ENCODE measurements at places on chromosomes 3 and 15.
A peak's percentile ranks its signal among the peaks of the same experiment; 100 is the strongest.

DNA sequence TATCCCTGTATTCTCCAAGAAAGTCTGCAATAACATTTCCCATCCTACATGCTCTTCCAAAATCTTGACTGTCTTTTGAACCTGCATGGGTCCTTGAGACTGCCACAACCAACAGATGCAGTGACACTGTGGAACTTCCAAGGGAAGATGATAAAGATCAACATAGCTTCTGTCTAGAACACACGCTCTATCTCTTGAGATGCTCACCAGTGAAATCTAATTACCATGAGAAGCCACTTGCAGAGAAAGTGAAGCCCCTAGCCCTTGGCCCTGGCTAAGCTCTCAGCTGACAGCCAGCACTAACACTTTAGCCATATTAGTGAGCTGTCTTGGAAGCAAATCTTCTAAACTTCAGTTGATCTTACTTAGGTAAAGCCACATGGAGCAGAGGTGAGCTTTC, 36.6 kb downstream of the EOMES start:
- DNase-seq = no peak

GRCh38 chr3:71090207-71090606, 493.3 kb downstream of the FOXP1 start:
- DNase-seq = no peak

- peak; percentile 37 for DNase-seq
These were observed 55.8 kb downstream of the TBC1D5 start for GRCh38 chr3:17686613-17687012.

GRCh38 chr3:187570776-187571175, 99.4 kb downstream of the SST start:
- DNase-seq = no peak

- peak; percentile 39 for DNase-seq
These were observed 25.7 kb downstream of the LIPC start for GRCh38 chr15:58457466-58457965.

DNA sequence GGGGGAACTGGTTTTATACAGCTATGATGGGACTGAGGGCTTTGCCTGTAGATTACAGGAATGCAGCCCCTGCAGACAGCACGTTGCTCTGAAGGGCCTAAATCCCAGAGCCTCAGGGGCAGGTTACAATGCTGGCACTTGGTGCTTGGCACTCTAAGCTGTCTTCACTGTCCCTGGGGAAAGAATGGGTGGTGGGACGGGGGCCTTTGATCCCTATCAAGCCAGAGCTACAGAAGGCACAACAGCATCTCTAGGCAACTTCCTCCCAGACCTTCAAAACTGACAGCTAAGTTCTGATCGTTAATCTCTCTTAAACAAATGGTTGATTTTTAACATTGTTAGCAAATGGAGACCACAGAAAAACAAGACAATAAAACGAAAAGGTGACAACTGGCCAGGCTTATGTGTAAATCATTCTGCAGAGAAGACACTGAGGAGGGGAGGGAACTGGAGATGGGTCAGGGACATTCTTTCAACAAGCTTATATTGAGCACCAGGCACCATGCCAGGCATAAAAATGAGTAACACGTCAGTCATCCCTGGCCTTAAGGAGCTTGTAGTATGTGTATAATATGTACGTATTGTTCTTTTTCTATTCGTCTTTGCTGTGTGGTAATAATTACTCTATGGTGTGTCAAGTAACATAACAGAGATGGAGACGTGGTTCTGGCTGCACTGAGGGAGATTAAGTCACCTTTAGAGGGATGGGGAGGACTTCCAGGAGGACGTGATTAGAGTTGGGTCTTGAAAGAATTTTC, 49.1 kb downstream of the CA12 start:
- peak; percentile 34 for DNase-seq

DNA sequence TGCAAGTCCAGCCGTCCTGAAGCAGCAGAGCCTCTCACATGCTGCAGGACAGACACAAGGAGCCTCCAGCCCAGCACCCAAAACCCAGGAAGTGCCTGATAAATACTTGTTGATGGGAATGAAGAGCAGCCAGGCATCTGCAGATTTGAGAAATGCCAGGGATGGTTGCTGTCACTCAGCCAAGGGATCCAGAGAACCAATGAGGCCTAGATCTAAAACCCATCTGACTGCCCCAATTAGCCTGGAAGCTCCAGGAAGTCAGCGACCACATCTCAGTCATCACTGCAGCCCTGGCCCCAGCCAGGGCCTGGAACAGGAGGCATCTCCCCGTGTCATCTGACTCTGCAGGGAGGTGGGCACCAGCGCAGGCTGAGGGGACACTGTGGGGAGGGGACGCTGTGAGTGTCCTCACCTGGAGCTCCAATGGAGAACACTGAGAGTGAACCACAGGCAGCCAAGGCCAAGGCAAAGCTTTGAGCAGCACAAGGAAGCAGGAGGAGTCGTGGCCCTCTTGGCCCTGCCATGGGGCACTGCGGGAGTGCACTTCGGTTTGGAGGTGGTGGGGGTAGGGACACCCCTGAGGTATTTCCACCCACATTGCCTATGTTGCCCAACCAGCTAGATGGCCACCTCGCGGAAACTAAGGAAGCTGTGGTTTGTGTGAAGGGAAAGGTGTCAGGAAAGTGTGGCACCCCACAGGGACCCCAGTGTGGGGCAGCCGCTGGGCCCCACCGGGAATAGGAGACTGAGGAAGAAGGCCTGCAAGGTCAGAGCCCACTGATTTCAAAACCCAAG, 229.5 kb downstream of the VPS13C start:
- peak; percentile 44 for DNase-seq

Measured in common myeloid progenitor, CD34-positive (primary cell).